ENCODE measurements at places on chromosomes 16 and 17.

GRCh38 chr17:43406676-43407645, 8.2 kb downstream of the ARL4D start:
- DNase-seq, result no peak

DNA sequence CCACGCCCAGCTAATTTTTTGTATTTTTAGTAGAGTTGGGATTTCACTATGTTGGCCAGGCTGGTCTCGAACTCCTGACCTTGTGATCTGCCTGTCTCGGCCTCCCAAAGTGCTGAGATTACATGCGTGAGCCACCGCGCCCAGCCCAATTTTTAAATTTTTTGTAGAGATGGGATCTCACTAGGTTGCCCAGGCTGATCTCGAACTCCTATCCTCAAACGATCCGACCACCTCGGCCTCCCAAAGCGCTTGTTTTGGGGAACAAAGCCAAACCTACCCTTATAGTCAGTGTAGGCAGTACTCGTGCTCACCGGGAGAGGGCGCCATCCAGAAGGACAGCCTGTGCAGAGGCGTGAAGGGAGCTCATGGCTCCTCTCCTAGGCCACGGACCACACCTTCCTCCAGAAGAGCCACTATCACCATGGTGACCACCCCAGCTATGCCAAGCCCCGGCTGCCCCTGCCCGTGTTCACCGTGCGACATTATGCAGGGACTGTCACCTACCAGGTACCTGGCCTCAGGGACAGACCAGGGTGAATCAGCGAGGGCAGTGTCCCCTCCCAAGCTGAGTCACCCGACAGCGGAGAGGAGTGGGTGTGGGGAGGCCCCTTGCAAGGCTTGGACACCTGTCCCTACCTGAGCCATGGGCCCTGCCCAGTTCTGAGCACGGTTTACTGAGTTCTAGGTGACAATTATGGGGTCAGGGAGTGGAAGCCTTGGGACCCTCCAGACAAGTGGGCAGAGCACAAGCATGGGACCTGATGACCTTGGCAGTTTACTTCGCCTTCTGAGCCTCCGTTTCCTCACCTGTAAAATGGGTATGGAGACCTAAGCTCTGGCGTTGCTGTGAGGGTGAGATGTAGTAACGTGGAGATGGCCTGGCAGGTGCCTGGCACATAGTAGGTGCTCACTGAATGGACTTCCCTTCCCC, 13.7 kb downstream of the MYO15B start:
- no peak for DNase-seq

DNA sequence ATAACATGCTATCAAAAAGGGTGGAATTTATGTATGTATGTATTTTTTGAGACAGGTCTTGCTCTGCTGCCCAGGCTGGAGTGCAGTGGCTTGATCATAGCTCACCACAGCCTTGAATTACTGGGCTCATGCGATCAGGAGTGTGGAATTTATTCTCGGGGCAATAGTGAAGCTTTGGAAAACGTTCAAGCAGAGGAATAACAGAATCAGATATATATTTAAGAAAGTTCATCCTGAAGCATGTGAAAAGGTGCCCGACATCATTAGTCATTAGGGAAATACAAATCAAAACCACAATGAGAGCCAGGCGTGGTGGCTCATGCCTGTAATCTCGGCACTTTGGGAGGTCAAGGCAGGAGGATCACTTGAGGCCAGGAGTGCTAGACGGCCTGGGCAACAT, 7.7 kb upstream of the ITGAE start:
- DNase-seq, result no peak

- DNase-seq, result no peak
Measured at GRCh38 chr17:63535640-63536039, 12.5 kb downstream of the KCNH6 start.

DNA sequence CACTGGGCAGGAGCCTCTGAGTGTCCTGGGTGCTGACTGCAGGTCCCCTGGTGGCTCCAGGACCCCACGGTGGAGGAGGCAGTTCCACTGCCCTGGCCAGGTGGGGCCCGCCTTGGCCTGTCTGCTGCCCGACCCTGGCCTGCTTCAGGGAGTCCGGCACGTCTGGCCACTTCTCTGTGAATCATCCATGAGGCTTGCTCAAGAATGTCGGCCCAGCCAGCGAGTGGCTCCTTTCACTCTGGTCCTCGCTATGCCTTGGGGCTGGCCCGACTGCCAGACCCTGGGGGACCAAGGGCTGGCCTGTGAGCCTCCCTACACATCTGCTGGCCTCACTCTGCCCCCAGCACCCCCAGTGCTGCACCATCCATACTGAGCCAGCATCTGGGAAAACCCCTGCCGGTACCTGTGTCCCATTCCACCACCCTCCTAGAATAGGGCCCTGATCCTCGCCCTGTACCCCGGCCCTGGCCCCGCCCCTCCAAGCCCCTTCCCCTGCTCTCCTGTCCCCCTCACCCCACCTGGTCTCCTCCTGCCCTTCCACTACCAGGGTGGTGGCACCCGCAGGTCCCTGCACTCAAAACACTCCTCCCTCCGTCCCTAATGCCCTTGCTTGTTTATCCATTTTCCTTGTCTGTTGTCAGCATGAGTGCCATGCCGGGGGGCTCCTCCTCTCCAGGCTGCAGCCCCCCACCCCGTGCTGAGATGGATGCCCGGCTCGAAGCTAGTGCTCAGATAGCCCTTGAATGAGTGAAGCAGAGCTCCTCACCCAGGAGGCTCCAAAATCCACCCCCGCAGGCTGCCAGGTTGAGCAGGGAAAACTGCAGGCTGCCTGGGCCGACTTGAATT, 35.5 kb downstream of the ADCY7 start:
- DNase-seq, result no peak

GRCh38 chr16:72468582-72468981, 296.6 kb upstream of the PMFBP1 start:
- DNase-seq, result no peak

- no peak for DNase-seq
Measured at GRCh38 chr17:40122999-40123810, 1.4 kb downstream of the MSL1 start.

- no peak for DNase-seq
Measured at GRCh38 chr17:38556239-38556638, 49.5 kb downstream of the SRCIN1 start.
